Mucosa of descending colon (tissue), 3 donors: ENCODE measurements at places on chromosomes 13 and 19.
A peak's percentile ranks its signal among the peaks of the same experiment; 100 is the strongest.

GRCh38 chr19:11446652-11447301, 11.3 kb downstream of the PRKCSH start:
- peak; percentile 57 for DNase-seq

DNA sequence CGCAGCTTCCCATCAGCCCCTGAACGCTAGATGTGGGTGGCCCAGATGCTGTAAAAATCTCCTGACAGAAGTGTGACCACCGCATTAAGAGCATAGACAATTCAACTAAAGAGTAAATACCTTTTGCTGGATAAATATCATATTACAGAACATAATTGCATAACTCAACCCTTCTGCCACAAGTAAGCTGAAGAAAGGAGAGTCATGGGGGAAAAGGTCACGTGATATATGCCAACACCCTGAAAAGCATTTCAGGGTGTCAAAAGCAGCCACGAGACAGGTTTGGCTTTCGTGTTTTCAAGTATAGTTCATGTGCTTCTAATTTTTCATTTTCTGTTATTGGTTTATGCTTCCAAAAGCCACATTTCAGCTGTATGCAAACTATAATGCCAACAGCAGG, 71.3 kb downstream of the LHFPL6 start:
- DNase-seq = no peak

- no peak for DNase-seq
Measured at GRCh38 chr19:28208745-28209144, 1004.2 kb downstream of the UQCRFS1 start.

GRCh38 chr19:10991521-10992081, 30.8 kb downstream of the SMARCA4 start:
- no peak for DNase-seq

DNA sequence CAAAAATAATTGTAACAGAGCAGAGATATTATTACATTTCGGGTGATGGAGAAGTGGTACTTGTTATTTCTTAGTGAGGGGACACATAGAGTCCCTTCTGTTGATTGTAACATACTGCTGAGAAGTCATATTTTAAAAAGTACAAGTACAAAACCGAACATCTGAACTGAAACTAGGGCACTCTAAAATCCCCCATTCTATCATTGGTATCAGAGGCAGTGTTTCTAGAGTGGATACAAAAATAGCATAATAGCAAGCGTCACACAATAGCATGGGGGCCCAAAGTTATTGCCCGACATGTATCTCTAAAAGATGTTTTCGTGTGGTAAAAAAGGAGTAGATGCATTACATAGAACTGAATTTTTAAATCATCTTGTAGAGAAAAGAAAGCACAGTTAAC, 502.1 kb upstream of the SLC10A2 start:
- DNase-seq = no peak

- DNase-seq = no peak
Measured at GRCh38 chr13:21050288-21051197, 10.8 kb downstream of the LATS2 start.

DNA sequence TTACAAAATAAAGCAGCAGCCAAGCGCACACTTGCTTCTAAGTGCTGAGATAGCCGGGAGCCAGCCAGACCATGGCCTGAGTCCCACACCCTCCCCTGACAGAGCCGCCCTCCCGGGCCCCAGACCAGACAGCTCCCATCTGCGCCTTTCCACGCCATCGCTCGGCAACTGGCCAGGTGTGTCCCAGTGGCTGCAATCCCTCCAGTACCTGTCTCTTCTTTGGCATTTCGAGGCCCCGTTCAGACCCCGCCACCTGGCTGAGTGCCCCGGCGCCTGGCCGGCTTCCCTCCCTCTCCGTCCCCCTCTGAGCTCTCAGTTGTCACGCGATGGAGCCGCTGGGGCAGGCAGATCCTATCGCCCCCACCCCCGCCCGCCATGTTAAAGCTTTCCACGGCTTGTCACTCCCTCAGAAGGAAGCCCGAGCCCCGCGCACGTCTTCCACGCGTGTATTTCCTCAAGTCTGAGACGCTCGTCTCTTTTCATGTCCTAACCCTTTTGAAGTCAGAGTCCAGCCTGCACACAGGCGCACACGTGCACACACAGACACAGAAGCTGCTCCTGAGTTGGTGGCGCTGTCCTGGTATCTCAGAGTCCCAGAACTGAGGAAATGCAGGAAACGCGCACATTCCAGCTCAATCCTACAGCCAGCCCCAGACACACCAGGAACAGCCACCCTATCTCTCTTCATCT, 7.9 kb downstream of the MLLT1 start:
- peak; percentile 54 for DNase-seq

GRCh38 chr13:102261809-102262208, 140.0 kb downstream of the FGF14 start:
- DNase-seq = no peak

GRCh38 chr13:104798486-104798885, 1732.3 kb upstream of the SLC10A2 start:
- DNase-seq = no peak

DNA sequence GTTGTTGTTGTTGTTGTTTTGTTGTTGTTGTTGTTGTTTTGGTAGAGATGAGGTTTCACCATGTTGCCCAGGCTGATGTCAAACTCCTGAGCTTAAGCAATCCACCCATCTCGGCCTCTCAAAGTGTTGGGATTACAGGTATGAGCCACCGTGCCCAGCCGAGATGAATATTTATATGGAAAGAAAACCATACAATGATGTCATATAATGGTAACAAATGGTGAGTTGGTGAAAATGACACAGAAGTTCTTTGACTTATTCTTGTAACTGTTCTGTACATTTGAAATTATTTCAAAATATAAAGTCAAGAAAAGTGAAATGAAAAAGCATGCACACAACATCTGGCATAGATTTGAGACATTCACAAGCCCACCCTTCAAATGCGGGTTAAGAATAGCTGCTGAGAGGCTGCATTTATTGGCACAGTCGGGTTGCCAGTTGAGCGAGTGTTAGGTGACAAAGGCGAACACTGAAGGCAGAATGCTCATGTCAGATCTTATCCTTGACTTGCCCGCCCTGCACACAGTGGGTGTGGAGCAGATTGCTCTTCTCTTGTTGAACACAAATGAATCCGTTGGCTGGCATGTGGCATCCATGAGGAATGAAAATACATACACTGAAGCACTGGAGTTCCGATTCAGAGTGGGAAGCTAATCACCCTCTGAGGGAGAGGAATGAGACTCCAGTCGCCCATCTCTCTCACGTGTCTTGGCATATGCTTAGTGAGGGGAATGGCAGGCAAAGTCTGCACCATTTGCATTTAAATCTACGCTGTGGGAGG, 15.8 kb upstream of the UBE2S start:
- DNase-seq = no peak

DNA sequence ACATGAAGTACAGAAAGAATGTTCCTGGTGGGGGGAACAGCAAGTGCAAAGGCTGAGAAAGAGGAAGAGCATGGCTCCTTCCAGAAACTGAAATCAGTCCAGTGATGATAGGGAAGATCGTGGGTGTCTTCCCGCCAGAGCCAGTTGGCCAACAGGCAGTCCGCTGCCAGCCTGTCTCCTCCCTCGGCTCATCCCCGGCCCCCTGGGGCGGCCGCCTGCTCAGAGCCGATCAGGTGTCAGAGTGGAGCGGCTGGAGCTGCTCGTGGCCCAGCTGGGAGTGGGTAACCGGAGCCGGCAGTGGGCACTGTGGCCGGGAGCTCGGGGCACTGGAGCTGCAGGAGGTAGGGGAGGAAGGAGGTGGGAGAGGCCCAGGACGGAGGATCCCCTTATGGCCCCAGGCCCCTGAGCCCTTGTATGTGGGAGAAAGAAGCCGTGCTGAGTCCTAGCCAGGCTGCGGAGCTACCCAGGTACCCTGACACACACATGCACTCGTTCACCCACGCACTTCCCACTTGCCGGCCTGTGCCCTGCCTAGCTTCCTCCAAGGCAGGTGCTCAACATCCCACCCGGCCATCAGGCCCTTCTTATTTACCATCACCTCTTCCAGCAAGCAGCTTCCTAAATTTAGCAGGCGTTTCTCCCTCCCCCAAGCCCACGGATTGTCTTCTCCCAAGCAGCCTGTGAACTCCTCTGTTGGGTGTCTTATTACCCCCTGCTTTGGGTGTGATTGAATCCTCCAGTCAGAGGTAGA, 1.7 kb downstream of the ANKRD24 start:
- DNase-seq = no peak

GRCh38 chr13:51678420-51678819, 94.2 kb downstream of the WDFY2 start:
- DNase-seq = no peak

DNA sequence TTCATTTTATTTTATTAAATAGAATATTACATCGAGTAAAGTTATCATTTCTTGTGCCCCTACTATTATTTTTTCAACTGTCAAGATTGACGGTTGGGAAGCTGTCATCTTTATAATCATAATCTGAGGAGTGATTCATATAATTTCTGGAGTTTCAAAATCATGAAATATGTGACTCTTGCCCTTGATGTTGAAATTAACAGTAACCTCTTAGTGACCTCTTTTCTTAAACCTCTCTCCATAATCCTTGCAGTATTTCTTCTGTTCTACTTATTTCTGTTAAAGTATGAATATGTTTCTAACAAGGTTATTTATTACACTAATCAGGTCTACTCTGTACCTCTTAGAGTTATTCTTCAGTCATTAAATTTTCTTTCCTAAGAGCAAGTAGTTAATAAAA, 663.8 kb downstream of the LIG4 start:
- DNase-seq = no peak

GRCh38 chr19:35279985-35280821, 2.1 kb upstream of the HAMP start:
- DNase-seq = no peak
